ENCODE measurements at places on chromosomes 12 and 14.

- DNase-seq, result no peak
Observed at GRCh38 chr14:105864651-105865265, 338.4 kb downstream of the TMEM121 start.

DNA sequence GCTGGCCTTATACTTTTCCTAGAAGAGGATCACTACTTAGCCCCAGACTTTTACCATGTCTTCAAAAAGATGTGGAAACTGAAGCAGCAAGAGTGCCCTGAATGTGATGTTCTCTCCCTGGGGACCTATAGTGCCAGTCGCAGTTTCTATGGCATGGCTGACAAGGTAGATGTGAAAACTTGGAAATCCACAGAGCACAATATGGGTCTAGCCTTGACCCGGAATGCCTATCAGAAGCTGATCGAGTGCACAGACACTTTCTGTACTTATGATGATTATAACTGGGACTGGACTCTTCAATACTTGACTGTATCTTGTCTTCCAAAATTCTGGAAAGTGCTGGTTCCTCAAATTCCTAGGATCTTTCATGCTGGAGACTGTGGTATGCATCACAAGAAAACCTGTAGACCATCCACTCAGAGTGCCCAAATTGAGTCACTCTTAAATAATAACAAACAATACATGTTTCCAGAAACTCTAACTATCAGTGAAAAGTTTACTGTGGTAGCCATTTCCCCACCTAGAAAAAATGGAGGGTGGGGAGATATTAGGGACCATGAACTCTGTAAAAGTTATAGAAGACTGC lies 1.5 kb downstream of the MGAT2 start:
- DNase-seq, result no peak

GRCh38 chr12:126926023-126926594 lies 1340.9 kb upstream of the TMEM132C start:
- no peak for DNase-seq

DNA sequence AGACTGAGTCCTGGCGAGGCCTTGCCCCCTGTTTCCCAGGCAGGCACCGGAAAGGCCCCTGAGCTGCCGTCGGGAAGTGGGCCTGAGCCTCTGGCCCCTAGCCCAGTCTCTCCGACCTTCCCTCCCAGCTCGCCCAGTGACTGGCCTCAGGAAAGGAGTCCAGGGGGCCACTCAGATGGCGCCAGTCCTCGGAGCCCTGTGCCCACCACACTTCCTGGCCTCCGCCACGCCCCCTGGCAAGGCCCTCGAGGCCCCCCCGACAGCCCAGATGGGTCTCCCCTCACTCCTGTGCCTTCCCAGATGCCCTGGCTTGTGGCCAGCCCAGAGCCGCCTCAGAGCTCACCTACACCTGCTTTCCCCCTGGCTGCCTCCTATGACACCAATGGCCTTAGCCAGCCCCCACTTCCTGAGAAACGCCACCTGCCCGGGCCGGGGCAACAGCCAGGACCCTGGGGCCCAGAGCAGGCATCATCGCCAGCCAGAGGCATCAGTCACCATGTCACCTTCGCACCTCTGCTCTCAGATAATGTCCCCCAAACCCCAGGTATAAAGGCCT lies 10.9 kb downstream of the TNS2 start:
- no peak for DNase-seq

GRCh38 chr12:5620896-5621295 lies 189.0 kb downstream of the NTF3 start:
- DNase-seq, result no peak

GRCh38 chr14:61470961-61471293 lies 149.5 kb downstream of the PRKCH start:
- no peak for DNase-seq

- DNase-seq, result no peak
Observed at GRCh38 chr12:110543252-110543959, 39.7 kb downstream of the PPTC7 start.

DNA sequence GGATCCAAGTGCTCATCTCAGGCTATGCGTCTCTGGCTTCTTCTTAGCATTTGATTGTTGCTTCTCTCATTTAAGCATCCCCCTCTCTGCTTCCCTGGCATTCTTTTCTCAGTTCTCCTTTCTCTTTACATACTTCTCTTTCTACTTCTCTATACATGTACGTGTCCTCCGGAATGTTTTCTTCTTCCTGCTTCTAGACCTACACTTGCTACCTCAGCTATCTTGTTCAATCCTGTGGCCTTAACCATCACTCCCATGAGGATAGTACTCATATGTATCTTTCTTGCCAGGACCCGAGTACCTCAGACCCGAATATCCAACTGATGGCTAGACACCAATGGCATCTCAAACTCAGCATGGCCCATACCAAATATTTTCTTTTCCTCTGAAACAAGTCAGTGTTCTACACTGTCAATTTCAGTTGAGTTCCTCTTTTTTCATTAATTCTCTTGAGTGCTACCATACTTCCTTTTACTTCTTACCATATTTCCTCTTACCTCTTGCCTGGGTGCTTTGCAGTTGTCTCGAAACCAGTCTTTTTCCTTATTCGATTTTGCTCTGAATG lies 115.1 kb upstream of the SLC38A2 start:
- no peak for DNase-seq

DNA sequence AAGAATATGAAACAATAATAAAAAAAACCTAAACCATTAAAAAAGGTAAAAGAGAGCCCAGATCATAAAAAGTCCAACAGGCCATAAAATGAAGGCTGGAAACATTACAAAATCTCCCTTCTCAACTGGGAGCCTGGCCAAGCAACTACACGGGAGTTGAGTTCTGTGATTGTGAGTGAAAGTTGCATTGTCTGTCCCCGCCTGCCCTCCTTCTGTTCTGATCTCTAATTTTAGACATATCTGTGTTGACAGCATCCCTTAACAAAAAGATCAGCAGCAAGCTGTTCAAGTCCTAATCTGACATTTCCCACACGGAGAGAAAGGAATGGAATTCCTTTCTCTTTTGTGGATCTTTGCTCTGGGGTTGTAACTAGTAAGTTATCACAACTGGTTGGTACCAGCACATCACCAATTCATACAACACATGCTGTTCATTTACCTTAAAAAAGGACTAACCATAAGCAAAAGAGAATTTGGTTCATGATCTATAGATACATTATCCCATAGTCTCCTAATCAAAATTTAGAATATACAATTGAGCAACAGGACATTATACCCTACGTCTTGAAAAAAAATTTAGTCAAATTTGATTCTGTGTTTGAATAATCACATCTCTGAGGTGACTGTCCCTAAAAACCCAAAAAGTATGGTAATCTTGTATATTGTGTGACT lies 205.1 kb upstream of the GZMB start:
- DNase-seq, result no peak

- DNase-seq, result no peak
Observed at GRCh38 chr12:6396031-6396430, 12.1 kb downstream of the LTBR start.

DNA sequence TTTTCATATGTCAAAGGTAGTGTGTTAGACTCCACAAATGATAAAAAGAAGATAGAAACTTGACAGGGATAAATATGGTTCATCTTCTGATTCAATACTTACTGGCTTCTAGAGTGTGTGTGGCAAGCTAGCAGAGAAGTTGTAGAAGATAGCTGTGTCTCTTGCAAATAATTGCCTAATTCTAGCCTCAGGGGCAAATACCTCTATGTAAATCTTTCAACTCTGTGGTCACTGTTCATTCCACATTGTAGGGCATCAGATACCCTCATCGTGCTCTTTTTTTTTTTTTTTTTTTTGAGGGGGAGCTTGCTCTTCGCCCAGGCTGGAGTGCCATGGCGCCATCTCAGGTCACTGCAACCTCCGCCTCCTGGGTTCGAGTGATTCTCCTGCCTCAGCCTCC lies 1.7 kb downstream of the OLR1 start:
- DNase-seq, result no peak

- no peak for DNase-seq
Observed at GRCh38 chr14:68033336-68033932, 213.9 kb downstream of the RAD51B start.

DNA sequence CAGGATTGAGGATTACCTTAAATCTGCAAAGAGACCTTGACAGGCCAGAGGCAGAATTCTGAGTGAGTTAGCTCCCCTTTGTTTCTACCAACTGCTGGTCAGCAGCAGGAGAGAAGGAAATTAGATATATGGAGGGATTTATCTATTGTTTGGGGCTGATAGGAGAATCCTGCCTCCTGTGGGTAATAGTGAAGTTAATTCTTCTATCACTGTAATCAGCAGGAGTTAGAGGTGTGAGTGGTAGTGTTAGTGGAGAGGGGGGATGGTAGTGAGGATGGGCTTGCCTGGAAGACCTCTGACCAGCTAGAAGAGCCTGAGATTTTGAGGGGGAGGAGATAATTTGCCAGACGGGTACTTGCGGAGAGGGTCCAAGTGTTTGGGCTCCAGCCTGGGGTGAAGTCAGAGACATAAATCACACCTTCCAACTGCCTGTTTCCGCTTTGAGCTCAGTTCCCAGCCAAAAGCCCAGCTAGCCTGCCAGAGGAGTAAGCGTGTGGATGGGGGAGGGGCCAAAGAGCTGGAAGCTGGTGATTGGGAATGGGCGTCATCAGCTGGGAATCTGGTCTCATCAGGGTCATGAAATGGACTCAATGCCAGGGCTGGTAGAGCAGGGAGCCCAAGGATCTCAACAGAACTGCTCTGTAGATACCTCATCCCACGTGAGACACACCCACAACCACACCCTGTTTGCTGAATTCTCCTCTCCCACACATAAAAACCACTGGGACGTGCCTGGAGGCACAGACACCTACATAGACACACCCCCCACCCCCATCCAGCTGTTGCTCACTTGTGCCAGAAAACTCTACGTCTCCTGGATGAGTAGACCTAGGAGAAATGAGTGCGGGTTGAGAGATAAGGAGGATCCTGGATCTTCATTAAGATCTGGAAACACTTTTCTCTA lies 13.1 kb upstream of the ITGA5 start:
- DNase-seq, result no peak

DNA sequence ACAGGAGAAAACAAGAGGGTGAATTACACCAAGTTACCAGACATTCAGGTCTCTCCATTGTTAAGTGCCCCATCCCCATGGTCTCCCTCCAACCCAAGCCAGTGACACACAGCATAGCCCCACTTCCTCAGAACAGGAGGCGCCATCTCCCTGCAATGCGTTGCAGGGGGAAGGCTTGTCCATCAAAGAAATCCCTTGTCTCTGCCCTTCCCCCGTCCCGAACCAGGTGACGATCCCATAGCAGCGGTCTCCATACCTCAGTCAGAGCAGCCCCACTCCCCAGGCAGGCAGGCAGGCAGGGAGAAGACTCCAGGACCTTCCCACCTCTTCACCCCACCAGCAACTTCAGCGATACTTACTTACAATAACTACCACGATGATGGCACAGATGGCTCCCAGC lies 5.9 kb downstream of the VAMP1 start:
- DNase-seq, result no peak

- no peak for DNase-seq
Observed at GRCh38 chr12:63982604-63983295, 138.2 kb downstream of the SRGAP1 start.

Measured in NCI-H1930 (cell line).